ENCODE measurements at places on chromosomes 2 and 18.

DNA sequence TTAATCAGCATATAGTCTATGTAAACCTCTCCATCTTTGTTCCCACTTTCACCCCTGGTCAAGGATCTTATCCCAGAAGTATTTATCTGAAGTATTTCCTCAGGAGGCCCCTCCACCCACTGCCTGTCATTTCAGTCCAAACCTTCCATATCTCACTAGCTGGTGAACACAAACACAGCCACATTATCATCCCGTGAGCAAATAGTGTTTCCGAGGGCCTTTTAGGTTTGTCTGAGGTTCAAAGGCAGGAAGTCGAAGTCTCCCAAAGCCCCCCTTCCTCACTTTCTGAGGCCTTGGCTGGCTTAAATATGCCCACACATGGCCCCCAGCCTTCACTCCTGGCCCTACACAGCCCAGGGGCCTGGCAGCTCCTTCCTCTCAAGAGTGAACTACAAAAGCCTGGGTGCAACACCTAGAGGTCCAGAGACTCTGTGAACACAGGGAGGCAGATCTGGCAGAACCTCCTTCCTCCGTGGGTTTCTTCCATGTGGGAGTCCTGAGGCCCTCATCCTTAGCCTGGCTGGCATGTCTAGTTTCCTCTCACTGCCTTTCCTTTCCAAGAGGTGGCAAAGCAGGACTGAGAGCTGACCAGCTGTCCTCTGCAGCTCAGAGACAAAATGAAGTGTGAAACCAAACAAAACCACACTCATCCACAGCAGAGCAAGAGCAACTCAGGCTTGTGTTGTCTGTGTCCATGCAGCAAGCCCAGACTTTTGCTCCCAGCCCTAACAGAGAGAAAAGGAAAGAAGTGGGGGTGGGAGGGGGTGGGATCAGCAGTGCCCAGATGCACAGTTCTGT is 264.2 kb downstream of the SS18 start:
- no peak for DNase-seq

DNA sequence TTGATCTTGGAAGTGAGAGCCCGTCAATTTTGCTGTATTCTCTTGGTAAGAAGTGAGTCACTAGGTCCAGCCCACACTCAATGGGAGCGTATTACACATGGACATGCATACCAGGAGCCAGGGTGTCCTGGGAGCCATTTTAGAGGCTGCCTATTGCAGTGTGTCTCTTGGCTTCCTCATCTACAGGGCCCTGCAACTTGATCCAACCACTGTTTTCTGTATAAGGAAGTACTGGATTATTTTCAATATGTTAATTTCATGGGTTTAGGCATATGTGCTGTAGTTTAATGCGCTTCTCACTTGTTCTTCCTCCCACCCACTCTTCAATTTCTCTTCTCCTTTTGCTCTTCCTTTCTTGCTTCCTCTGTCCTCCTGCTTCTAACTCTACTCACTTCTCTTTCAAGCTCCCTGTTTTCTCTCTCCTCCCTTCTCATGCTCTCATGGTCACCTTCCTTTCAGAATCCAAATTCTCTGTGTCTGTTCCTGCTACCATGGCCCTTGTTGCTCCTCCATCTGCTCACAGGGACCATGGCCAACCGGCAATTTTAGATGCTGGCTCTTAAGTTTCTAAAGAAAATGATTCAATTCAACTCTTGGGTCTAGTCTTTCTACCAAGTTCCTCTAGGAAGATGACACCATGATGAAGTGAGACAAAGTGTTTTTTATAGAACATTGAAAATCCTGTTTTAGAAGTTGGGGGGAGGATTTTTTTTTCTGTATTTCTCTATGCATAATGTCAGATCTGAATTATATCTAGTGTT is 152.0 kb upstream of the ZEB2 start:
- no peak for DNase-seq

DNA sequence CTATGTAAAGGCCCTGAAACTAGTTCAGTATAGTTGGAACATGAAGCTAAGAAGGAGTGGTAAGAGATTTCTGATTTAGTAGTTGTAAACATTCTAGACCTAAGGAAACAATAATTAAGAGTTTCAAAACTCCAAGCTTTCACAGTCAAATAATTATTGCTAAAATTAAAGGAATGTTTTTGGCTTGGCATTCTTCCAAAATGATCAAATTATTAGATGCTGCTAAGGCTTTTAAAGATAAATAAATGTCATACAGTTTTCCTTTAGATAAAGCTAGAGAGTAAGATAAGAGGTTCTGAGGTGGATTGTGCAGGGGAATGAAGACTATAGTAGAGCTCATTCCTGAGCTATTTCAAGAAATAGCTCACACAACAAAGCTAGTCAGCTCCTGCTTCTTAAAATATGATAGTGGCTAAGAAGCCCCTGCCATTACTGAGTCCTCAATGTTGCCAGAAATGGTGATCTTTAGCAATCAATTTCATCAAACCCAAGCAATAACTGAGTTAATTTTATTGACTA is 45.3 kb downstream of the ZC3H15 start:
- no peak for DNase-seq

- DNase-seq = no peak
These were observed 25.3 kb upstream of the ANXA4 start for GRCh38 chr2:69716555-69717120.

DNA sequence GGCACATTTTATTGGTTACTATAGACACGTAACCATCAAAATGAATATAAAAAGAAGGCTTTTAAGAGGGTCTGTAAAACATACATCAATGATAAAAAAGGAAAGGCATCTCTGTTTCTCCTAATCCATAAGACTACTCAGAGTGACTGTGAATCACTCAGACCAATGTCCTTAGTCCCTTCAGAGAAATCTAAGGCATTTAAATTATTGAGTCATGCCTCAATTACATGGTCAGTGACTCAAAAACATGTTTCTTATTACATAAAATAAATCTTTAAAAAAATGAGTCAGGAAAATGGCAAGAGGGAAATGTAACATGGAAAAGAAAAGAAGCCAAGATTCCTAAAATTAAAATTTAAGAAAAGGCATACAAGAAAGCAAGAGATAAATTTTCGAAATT is 146.6 kb downstream of the ERBB4 start:
- no peak for DNase-seq

- no peak for DNase-seq
These were observed 89.2 kb upstream of the CXCR4 start for GRCh38 chr2:136207030-136207623.

- no peak for DNase-seq
These were observed 1.1 kb upstream of the DUSP2 start for GRCh38 chr2:96146153-96146880.

GRCh38 chr2:105134081-105134480 is 96.2 kb downstream of the MRPS9 start:
- DNase-seq = no peak

DNA sequence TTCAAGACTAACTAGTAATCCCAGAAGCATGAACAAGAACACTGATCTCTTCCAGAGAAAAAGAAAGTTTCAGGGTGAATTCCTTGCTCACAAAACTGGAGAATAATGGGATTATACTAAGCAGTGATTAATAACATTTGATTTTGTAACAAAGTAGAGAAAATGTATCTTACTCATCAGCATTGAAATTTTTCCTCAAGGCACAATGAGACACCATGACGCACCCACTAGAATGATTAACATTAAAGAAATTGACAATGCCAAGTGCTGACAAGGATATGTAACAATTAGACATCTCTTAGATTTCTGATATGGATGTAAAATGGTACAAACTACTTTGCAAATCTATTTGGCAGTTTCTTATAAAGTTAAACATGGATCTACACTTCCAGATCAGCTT is 101.1 kb upstream of the EPHA4 start:
- no peak for DNase-seq

DNA sequence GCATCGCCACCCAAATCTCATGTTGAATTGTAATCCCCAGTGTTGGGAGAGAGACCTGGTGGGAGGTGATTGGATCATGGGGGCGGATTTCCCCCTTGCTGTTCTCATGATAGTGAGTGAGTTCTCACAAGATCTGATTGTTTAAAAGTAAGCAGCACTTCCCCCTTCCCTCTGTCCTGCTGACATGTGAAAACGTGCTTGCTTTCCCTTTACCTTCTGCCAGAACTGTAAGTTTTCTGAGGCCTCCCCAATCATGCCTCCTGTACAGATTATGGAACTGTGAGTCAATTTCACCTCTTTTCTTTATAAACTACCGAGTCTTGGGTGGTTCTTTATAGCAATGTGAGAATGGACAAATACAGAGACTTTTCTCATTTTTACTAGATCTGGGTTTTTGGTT is 161.4 kb upstream of the SP5 start:
- DNase-seq = no peak

DNA sequence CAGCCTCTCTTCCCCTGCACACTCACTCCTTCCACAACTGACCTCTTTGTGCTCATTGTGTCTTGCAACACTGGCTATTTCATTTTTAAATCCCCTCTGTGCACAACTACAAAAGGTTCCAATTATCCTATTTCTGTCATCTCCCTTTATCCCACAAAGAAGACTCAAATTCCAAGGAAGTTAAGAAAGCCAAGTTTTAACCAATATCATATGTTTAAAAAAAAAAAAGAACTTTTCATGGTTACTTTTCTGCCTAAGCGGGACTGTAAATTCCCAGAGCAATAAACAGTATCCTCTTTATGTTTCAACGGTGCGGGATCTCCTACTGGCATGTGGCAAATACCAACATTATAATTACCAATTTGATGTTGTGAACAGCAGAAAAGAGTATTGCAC is 83.8 kb downstream of the DOCK10 start:
- no peak for DNase-seq

- DNase-seq = no peak
These were observed 11.8 kb downstream of the ALS2 start for GRCh38 chr2:201768918-201769317.

DNA sequence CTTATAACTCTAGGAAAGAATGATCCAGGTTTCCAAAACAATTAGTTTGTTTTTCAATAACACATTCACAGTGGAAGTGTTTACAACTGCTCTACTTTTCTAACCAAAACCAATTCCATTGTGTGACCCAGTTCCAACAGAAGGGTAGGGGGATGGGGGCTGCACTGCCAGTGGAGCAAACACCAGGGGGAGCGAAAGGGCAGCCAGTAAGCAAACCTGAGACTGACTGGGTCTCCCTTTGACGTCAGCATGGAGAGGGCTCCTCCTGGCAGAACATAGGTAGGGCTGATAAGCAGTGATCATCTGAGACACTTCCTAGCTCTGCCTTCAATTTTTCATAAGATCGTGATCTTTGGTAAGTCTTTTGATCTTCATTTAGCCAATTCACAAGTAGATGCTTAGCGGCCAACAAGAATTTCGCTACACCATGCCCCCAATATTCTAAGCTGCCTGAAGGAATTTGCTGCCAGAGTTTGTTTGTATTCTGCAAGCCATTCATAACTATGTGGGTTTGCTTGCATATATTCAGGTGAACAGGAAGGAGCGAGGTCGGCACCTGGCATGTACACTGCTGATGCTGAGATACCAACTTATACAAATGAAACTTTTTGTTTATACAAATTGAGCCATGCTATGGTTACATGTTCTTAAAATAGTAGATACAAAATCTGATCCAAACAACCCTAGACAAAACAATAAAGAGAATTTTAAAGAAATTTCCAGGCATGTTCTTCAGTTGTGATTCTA is 45.9 kb downstream of the ST6GAL2 start:
- no peak for DNase-seq

GRCh38 chr2:9191041-9191481 is 15.6 kb upstream of the ASAP2 start:
- DNase-seq = peak; percentile 18

- DNase-seq = no peak
These were observed 74.5 kb downstream of the POLR1A start for GRCh38 chr2:86031151-86031550.

DNA sequence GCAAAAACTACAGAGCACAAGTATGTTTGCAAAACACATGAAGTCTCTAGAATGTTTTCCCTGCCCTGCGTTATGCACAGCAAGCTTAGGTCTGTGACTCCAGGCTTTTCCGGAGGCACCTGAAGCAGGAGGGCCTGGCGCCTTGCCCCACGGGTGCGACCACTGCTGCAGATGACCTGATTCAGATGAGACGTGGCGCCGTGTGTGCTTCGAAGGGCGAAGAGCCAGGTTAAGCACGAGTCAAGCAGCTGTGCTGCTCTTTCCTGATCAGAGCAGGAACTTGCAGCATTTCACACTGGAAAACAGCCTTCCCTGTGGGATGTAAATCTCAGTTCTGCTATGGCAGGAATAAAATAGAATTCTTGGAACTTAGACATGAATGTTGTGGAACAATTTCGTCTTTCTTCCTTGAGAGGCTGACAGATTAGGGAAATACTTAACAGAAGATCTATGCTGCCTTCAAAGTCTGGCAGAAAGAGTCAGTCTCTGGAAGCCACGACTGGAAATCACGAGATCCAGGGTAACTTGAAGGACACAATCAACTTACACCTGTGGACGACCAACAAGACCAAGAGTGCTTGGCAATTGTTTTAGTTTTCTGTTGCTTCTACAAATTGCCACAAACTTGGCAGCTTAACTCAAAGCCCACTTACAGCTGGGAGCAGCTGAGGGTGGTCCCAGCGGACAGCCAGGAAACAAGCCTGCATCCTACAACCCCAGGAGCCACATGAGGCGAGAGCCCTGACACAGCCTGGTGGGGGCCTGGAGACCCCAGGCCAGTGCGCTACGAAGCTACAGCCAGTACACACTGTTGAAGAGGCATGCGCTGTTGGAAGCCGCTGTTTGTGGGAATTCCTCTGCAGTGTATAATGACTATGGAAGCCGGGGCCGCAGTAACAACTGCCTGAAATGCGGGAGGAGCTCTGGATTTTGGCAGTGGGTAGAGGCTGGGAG is 42.9 kb downstream of the EIPR1 start:
- no peak for DNase-seq

GRCh38 chr18:79283929-79284328 is 111.8 kb upstream of the NFATC1 start:
- DNase-seq = no peak

- peak; percentile 61 for DNase-seq
These were observed 103.4 kb downstream of the ALPK2 start for GRCh38 chr18:58525517-58525916.

- no peak for DNase-seq
These were observed 25.5 kb downstream of the GCG start for GRCh38 chr2:162126527-162126926.

- peak; percentile 92 for DNase-seq
These were observed 32.9 kb downstream of the ZC3H15 start for GRCh38 chr2:186518945-186519344.

DNA sequence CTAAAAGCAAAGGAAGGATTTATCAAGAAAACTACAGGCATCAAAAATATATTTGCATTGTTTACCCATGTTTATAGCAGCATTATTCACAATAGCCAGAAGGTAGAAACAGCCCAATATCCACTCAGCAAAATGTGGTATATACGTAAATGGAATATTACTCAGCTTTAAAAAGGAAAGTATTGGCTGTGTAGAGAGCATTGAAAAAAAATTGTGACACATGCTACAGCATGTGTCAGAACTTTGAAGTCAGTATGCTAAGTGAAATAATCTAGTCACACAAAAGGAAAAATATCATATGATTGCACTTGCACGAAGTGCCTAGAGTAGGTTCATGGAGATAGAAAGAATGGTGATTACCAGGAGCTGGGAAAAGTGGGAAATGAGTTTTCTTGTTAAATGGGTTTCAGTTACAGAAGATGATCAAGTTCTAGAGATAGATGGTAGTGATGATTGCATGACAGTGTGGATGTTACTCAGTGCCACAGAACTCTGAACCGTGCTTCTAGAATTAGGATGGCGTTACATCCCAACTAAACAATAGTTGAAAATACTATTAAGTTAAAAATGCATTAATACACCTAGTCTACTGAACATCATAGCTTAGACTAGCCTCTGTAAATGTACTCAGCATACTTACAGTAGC is 20.1 kb downstream of the ANKRD12 start:
- no peak for DNase-seq
